ENCODE measurements at places on chromosomes 3 and 15.

DNA sequence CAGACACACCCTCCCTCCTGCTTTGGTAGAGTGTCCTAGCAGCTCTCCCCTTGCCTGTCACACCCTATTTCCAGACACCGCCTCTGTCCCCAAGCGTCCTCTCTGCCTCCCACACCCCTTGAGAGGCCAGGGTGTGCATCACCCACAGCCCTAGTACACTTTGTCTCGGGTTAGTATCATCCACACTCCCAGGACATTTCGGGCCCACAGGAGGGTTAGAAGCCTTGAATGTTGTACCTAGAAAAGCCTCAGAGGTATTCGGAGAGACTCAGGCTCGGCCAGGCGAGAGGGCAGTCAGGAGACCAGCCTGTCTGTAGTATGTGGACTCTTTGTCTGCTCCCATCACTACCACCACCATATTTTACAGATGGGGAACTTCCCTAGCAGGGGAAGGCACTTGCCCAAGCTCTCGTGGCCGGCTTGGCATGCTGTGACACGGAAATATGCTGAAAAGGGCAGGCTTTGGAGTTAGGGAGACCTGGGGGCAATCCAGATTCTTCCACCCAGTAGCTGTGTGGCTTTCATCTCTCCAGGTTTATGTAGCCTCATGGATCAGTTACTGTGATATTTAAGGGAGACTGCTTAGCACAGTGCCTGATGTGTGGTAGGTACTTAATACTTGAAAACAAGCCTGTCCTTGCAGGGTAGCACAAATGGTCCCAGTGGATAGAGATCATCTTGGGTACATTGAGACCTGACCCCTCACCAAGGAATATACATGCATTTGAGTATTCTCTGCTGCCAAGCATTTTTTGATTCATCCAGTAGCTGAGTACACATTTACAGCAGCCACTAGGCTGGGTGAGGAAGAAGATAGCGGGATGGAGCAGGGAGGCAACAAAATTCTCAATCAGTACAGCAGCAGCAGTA, 1.4 kb downstream of the TMEM43 start:
- peak overlapping the region; percentile 72 for H3K4me3 ChIP-seq
- H3K36me3 ChIP-seq: no peaks in the 10 kb centered on the region
- DNase-seq: no peak
- peaks cover 3% of the 10 kb centered on the region for H3K27me3 ChIP-seq
- no peak overlapping the region for H3K27ac ChIP-seq

DNA sequence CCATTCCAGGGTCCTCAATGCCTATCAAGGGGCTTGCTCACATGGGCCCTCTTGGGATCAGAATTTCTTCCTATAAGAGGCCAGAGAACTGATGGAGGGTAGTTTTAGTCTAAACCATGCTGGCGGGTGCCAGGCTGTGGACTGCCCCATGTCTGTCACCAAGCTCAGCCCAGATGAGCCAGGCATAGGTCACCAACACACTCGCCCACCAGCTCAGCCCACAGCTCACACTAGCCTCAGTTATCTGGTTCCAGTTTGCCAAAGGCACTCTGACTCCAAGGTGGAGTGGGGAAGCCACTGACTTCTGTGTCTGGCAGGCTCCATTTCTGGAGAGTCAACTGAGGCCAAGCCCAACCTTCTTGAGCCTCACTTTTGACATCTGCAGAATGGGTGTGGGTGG, 50.7 kb upstream of the INSYN1 start:
- no peak overlapping the region for H3K4me3 ChIP-seq
- DNase-seq: no peak
- no peaks in the 10 kb centered on the region for H3K36me3 ChIP-seq
- H3K27ac ChIP-seq: no peak overlapping the region

- H3K27ac ChIP-seq: no peak overlapping the region
- no peaks in the 10 kb centered on the region for H3K27me3 ChIP-seq
- no peaks in the 10 kb centered on the region for H3K4me1 ChIP-seq
- no peak overlapping the region for H3K4me3 ChIP-seq
- H3K36me3 ChIP-seq: no peaks in the 10 kb centered on the region
These were observed 239.6 kb downstream of the NR1D2 start for GRCh38 chr3:24184528-24185176.

DNA sequence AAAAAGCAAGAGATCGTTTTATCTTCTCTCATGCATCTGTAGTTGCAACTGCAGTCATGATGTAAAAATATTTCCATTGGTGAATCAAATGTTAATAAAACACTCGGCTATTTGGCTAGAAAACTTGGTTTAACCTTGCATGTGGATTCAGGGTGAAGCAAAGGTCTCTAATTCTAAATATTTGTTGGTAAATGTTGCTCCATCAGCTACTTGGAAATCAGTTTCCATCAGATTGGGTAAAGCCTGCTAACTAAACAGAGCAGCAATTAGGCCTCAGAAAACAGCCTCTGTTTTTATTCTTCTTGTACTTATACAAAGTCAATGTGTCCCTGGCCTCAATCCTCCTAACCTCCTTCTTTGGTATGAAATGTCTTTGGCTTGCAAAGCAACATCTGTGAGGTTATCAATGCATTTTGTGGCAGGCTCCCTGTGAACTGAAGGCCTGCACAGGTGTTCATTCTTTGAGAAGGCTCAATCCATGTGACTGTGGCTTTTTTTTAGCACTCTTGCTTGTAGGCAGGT, 312.3 kb downstream of the WDR72 start:
- peaks cover 23% of the 10 kb centered on the region for H3K4me1 ChIP-seq
- no peaks in the 10 kb centered on the region for H3K27me3 ChIP-seq
- DNase-seq: no peak
- no peak overlapping the region for H3K4me3 ChIP-seq

- no peaks in the 10 kb centered on the region for H3K36me3 ChIP-seq
- DNase-seq: no peak
- no peak overlapping the region for H3K4me3 ChIP-seq
- no peaks in the 10 kb centered on the region for H3K27me3 ChIP-seq
- H3K27ac ChIP-seq: no peak overlapping the region
These were observed 59.8 kb upstream of the TBC1D21 start for GRCh38 chr15:73813589-73813988.

All from neural progenitor cell (in vitro differentiated cells).